ENCODE measurements at places on chromosomes 7 and 10.

- DNase-seq = no peak
- no peaks in the 10 kb centered on the region for H3K4me1 ChIP-seq
- peaks cover 84% of the 10 kb centered on the region for H3K36me3 ChIP-seq
- H3K4me3 ChIP-seq = no peak overlapping the region
Measured at GRCh38 chr7:139087212-139087611, 22.3 kb downstream of the ZC3HAV1 start.

- no peaks in the 10 kb centered on the region for H3K27me3 ChIP-seq
- no peaks in the 10 kb centered on the region for H3K4me1 ChIP-seq
Measured at GRCh38 chr10:48199580-48200377, 74.7 kb downstream of the FRMPD2 start.

- no peaks in the 10 kb centered on the region for H3K4me1 ChIP-seq
- no peaks in the 10 kb centered on the region for H3K36me3 ChIP-seq
- no peak overlapping the region for H3K27ac ChIP-seq
- no peak overlapping the region for H3K4me3 ChIP-seq
Measured at GRCh38 chr10:682931-683447, 6.5 kb downstream of the DIP2C start.

DNA sequence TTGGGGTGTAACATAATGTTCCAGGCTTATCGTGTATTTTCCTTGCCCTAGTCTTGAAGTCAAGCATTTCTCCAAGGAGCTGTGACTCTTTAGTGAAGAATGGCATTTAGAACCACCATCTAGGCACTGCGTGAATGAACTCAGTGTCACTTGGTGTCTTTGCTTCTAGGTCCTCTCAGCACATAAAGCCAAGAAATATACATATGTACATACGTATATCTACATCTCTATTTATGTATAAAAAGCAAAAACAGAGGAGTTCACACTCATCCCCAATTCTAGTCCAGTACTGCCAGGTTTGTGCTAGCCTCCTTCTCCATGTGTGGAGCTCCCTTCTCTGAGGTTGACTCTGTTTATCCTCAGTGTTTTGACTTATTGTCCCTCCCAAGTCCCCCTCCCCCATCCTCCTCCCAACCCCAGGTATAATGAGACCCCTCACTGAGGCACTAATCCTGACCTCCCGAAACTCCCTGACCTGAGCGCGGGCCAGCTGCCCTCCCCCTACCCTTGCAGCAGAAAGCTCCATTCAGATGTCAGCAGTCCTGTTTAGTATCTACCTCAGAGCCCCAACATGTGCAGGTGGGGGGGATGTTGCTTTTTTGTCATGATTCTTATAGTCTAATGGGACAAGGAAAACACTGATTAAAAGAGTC is 61.5 kb downstream of the GDI2 start:
- no peaks in the 10 kb centered on the region for H3K27me3 ChIP-seq
- no peak overlapping the region for H3K27ac ChIP-seq
- H3K4me1 ChIP-seq = no peaks in the 10 kb centered on the region
- DNase-seq = no peak

GRCh38 chr10:74088722-74089121 is 61.9 kb downstream of the AP3M1 start:
- no peak for DNase-seq
- H3K4me1 ChIP-seq = no peaks in the 10 kb centered on the region

DNA sequence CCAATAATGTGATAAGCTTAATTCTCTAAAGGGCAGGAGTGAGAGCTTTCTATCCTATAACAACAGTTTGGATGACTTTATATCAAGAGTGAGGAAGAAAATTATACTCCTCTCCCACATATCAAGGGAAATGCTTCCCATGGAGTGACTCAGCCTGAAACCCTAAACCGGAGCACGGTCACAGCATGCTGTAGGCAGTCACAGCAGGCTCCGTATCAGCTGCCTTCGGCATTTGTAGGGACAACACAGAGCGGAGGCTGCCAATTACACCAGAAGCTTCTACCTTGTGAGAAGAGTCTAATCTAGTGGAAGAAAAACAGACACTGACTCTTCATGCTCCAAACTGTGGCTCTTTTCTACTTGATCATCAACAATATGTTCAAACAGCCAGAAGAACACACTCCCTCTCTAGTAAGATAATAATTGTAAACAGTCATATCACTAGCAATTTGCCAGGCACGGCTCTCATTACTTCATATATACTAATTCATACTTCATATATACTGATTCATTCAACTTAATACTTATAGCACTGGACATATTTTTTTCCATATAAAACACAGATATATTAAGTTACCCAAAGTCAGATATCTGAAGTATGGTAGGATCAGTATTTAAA is 65.9 kb downstream of the DGKB start:
- H3K4me1 ChIP-seq = no peaks in the 10 kb centered on the region
- no peaks in the 10 kb centered on the region for H3K36me3 ChIP-seq
- DNase-seq = no peak
- no peak overlapping the region for H3K27ac ChIP-seq
- no peak overlapping the region for H3K4me3 ChIP-seq

- no peaks in the 10 kb centered on the region for H3K4me1 ChIP-seq
- H3K27ac ChIP-seq = no peak overlapping the region
- no peak for DNase-seq
- no peaks in the 10 kb centered on the region for H3K27me3 ChIP-seq
Measured at GRCh38 chr10:44929356-44930255, 18.5 kb downstream of the TMEM72 start.
